CD4-positive, alpha-beta T cell treated with Interleukin-4 for 1 hour (primary cell): ENCODE measurements at places on chromosomes 7 and 10.

DNA sequence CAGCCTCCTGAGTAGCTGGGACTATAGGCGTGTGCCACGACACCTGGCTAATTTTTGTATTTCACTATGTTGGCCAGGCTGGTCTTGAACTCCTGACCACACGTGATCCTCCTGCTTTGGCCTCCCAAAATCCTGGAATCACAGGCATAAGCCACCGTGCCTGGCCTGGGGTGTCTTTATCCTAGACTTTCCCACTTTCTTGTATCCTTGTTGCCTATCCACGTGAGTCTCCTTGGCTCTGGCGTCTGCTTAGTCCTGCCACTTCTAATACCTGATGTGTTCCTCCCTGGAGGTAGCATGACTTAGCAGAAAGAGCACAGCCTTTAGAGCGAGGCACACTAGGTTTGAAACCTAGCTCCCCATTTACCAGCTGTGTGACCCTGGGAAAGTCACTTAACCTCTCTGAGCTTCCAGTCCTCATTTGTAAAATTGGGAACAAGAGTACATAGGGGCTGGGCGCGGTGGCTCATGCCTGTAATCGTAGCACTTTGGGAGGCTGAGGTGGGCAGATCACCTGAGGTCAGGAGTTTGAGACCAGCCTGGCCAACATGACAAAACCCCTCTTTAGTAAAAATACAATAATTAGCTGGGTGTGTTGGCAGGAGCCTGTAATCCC is 344.6 kb downstream of the TYW1 start:
- DNase-seq = no peak

- DNase-seq = no peak
Observed at GRCh38 chr10:70985824-70986622, 97.7 kb upstream of the PCBD1 start.

- no peak for DNase-seq
Observed at GRCh38 chr7:19094598-19095352, 22.7 kb downstream of the TWIST1 start.

GRCh38 chr10:89414879-89415821 is 782 bp downstream of the IFIT5 start:
- peak; percentile 32 for DNase-seq

- DNase-seq = no peak
Observed at GRCh38 chr10:101709359-101710058, 14.5 kb upstream of the FBXW4 start.

GRCh38 chr7:72152161-72153131 is 259.7 kb downstream of the CALN1 start:
- DNase-seq = no peak

- no peak for DNase-seq
Observed at GRCh38 chr7:93948106-93948505, 26.6 kb downstream of the GNG11 start.

DNA sequence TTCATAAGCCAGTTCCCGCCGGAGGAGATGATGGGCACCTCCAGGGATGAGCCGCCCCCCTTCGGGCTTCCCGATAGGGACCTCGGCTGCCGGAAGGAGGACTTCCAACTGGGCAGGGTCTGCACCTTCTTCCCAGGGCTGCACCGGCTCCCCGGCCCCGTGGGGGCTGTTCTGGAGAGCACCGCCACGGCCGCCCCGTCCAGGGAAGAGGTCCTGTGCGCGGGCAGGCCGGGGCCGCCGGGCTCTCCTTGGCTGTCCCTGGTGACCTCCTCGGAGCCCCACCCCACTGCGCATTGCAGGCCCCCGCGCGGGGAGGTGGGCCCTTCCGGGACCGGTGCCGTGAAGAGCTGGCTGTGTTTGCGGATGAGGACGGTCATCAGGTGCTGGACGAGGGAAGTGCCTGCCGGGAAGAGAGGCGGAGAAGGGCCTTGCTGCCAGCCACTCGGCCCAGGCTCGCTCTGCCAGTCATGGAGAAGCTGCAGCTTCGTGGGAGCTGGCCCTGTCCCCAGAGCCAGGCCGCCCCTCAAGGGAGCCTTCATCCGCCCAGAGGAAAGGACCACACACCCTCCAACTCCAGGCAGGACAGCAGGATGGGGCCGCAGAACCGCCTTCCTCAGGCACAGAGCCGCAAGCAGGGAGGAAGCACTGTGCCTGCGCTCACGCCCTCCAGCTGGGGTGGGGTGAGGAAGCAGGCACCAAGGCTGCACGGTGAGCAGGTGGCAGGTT is 144.4 kb downstream of the MAPK8 start:
- DNase-seq = no peak

GRCh38 chr7:46616636-46617035 is 695.6 kb upstream of the IGFBP3 start:
- no peak for DNase-seq

DNA sequence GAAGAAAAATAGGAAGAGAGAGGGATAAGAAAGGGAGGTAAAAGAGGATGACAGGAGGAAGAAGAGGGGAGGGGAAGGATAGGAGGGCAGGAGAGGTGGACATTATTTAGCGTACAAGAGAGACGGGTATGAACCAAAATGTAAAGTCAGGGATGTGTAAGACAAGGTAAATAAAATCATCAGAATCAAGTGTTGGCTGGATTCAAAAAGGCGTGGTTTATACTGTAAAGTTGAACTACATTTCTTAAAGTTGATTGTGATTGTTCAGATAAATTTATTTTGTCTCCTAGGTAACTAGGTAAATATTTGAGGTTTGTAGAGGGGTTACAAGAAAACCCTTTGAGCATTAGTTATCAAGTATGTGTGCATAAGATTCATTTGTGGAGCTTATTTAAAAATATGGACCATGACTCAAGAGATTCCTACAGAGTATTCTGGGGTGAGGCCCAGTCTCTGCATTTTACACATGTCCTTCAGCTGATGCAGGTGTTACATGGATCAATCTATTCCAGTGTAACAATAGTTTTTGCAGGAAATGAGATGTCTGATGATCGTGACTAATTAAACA is 512.1 kb upstream of the MBL2 start:
- DNase-seq = no peak

DNA sequence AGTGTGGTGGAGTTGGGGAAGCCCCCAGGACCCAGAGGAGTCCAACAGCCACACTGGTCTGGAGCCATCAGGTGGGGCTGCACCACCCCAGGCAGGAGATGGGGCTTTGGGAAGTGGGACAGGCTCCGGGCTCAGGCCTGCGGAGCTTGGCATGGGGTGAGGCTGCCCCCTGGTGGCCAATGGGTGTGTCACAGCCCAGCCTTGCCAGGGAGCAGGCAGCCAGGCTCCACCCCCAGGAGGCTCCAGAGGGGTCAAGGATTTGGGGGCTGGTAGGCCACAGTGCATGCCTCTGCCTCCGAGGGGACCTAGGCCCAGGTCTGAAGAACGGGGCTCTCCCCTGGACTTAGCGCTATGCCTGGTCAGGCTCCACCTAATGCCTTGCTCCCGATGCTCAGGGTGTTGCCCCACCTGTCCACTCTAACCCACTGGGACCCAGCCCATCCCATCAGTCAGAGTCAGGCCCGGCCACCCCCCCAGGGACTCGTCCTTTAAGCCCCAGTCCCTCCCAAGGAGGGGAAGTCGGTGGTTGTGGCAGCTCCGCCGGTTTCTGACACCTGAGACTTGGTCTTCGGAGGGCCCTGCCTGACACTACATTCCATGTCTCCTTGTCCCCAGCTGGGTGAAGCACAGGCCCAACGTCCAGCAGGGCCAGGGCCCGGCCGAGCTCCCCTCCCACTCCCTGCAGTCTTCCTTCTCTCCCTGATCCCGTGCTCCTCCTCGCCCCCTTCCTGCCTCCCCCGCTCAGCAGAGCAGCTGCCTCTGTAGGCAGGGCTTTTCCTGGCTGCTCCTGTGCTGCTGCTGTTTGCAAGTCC is 11.3 kb upstream of the SAMD8 start:
- DNase-seq = peak; percentile 77

DNA sequence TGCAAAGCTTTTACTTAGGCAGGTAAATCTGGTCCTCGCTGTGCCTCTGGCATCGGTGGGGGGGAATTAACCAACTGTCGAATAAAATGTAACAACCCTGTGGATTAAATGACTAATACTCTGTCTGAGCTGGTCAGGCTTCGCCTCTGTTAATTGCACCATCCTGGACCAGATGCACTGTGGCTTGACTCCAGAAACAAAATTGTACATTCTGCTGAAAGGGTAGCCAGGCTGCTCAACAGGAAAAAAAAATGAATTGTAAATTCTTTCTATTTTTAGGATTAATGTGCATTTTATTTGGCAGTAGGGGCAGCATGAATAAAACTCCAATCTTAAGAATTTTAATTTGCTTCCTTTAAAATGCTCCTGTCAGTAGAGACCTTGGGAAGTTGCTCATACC is 389.4 kb downstream of the SORCS1 start:
- DNase-seq = no peak

DNA sequence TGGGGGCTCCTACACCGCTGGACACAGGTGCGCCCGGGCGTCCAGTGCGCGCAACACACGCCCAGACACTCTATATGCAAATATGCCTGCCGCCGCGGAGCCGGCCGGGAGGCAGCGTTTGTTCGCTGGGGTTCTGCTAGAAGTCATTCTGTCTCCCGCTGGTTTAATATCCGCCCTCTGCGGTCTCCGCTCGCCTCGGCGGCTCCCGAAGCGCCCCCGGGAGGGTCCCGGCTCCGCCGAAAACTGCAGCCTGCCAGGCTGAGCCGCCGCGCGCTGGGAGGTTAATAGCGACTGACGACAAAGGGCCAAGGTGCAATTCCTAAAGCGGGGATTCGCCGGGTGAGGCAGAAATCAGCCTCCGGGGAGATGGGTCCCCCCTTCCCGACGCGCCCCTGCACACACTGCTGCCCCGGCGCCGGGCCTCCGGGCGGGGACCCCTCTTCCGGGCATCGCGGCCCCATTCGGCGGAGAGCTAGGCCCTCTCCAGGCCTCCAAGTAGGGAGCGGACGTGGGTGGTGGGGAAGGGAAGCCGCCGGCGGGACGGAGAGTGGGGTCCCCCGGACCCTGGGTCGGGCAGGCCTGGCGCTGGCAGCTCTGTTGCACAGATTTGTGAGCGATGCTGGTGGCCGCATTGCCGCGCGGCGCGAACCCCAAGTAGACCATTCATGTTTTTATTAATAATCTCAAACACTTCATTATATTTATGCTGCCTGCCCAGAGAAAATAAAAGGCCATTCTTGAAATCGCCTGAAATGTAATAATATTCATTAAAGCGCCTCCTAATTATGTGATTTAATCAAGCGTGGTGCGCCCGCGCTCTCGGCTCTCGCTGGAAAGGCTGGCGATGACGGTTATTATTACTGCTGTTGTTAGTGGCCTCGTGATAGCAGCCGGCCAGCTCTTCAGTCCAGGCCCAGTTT is 9.1 kb downstream of the EN2 start:
- no peak for DNase-seq

DNA sequence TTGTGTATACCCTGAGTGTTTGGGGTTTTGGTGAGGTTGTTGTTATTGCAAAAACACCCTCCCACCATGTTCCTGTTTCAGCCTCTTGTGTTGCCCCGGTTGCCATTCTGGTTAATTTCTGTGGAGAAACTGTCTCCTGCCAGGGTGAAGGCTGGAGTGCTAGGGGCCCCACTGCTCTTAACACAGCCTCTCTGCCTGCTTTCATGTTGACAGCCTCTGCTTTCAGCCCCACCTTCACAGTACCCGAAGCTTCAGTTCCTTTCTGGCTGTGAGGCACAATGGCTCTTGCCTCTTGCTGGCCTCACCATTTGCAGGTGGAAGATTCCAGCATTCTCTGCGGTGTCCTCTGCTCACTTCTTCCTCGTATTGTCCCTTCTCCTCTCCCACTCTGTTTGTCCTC is 19.2 kb downstream of the SLC18A2 start:
- DNase-seq = no peak

- DNase-seq = no peak
Observed at GRCh38 chr10:47023237-47024045, 112.2 kb downstream of the PTPN20 start.

GRCh38 chr7:114008696-114009095 is 89.9 kb upstream of the PPP1R3A start:
- no peak for DNase-seq

DNA sequence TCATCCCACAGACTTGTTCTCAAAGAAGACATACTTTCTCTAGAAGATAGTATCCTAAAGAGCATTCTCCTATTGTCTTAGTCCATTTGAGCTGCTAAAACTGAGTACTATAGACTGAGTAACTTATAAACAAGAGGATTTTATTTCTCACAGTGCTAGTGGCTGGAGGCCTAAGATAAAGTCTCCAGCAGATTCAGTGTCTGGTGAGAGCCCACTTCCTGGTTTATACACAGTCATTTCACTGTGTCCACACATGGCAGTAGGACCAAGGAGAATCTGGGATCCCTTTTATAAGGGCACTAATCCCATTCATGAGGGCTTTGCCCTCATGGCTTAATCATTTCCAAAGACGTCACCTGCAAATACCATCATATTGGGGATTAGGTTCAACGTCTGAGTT is 68.7 kb downstream of the LRRC17 start:
- DNase-seq = no peak

- no peak for DNase-seq
Observed at GRCh38 chr7:9231630-9232121, 798.3 kb downstream of the NXPH1 start.

GRCh38 chr7:975702-976473 is 539 bp upstream of the COX19 start:
- no peak for DNase-seq
